Spinal cord (tissue), 10 donors: ENCODE measurements at places on chromosomes 12 and 14. TPM values are rescaled to one million over a fixed set of nuclear protein-coding genes. Genes with fewer than 3 reads are reported as not detected.

DNA sequence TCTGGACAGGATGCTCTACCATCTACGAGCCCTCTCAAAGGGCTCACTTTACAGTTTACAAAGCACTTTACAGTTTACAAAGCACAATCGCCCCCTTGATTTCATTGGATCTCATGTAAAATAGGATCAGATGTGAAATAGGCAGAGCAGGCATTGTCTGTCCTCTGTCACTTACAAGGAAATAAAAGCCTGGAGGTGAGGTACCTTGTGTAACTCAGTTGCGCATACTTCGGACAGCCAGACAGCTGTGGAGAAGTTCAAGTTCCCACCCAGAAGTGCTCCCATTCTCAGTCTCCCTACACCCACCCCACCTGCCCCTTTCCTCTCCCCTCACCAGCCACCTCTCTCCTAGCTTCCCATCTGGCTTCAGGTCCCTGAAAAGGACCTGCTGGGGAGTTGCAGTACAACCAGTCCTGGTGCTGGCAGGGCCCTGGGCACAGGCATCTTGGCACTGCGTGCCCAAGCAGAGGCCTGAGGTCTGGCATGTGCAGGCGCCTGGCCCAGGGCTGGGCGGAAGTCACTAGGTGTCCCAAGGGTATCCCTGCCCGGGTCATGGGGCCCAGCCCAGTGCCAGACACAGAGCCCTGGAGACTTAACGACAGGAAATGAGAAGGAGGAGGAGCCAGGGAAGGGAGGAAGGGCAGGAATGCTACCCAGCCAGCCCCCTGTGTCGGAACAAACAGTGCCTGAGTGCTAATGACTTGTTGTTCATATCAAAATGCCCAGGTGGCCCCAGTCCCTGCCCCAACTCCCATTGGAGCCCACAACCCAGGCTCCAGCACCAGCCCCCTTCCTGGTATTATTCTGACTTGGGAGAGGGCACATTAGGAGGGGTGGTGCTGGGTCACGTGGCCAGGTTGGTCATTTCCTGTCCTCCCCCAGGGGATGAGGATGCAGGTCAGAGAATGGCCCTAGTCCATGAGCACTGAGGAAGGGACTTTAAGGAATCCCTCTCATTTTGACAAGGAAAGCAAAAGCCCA is 5.4 kb downstream of the RAPGEF3 start:
- no peaks in the 10 kb centered on the region for H3K27me3 ChIP-seq
- no peak overlapping the region for H3K4me3 ChIP-seq
- H3K4me1 ChIP-seq = peaks cover 32% of the 10 kb centered on the region
- no peak overlapping the region for H3K27ac ChIP-seq
- DNase-seq = no peak

- H3K27ac ChIP-seq = peak overlapping the region; percentile 64
- H3K4me3 ChIP-seq = no peak overlapping the region
- no peaks in the 10 kb centered on the region for H3K27me3 ChIP-seq
- peaks cover 12% of the 10 kb centered on the region for H3K4me1 ChIP-seq
These were observed 16.4 kb upstream of the CELA1 start for GRCh38 chr12:51362747-51363342.

- H3K27me3 ChIP-seq = no peaks in the 10 kb centered on the region
These were observed 13.1 kb downstream of the KRT5 start for GRCh38 chr12:52506858-52507715.

GRCh38 chr12:82527165-82527780 is 159.4 kb upstream of the TMTC2 start:
- no peaks in the 10 kb centered on the region for H3K27me3 ChIP-seq
- H3K27ac ChIP-seq = no peak overlapping the region

- no peaks in the 10 kb centered on the region for H3K36me3 ChIP-seq
- no peak for DNase-seq
- no peaks in the 10 kb centered on the region for H3K27me3 ChIP-seq
- H3K27ac ChIP-seq = no peak overlapping the region
- no peaks in the 10 kb centered on the region for H3K4me1 ChIP-seq
These were observed 166.5 kb upstream of the RASSF8 start for GRCh38 chr12:25792031-25792430.

- no peak overlapping the region for H3K27ac ChIP-seq
- no peaks in the 10 kb centered on the region for H3K36me3 ChIP-seq
- no peak overlapping the region for H3K4me3 ChIP-seq
- H3K27me3 ChIP-seq = no peaks in the 10 kb centered on the region
These were observed 194.0 kb upstream of the SLC16A7 start for GRCh38 chr12:59401862-59402261.

DNA sequence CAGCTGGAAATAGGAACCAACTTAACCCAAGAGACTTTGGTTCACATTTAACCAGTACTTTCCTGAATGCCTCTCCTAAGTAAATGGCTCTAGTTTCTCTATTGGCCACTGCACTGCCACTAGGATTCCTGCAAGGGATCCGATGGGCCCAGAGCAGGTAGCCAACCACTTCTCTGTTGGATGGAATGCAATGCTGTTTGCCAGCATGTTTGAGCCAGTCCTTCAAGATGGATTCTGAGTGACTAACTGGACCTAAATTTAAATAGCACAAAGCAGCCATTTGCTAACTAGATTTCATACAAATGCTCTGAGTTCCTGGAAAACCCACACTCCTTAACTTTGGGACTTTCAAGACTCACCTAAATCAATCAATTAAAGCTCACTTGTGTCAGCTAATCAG is 9.5 kb upstream of the CLEC2D start:
- H3K4me3 ChIP-seq = no peak overlapping the region
- H3K27ac ChIP-seq = no peak overlapping the region
- DNase-seq = no peak
- no peaks in the 10 kb centered on the region for H3K4me1 ChIP-seq
- no peaks in the 10 kb centered on the region for H3K27me3 ChIP-seq

- no peak for DNase-seq
- H3K4me3 ChIP-seq = no peak overlapping the region
- H3K27ac ChIP-seq = no peak overlapping the region
- peaks cover 26% of the 10 kb centered on the region for H3K36me3 ChIP-seq
- H3K27me3 ChIP-seq = no peaks in the 10 kb centered on the region
- no peaks in the 10 kb centered on the region for H3K4me1 ChIP-seq
These were observed 3.1 kb downstream of the DYNLL1 start for GRCh38 chr12:120498870-120499515.

- no peak for DNase-seq
- no peaks in the 10 kb centered on the region for H3K36me3 ChIP-seq
- no peaks in the 10 kb centered on the region for H3K27me3 ChIP-seq
- no peak overlapping the region for H3K27ac ChIP-seq
- peaks cover 2% of the 10 kb centered on the region for H3K4me1 ChIP-seq
These were observed 9.2 kb upstream of the CLMN start for GRCh38 chr14:95328729-95329503.

DNA sequence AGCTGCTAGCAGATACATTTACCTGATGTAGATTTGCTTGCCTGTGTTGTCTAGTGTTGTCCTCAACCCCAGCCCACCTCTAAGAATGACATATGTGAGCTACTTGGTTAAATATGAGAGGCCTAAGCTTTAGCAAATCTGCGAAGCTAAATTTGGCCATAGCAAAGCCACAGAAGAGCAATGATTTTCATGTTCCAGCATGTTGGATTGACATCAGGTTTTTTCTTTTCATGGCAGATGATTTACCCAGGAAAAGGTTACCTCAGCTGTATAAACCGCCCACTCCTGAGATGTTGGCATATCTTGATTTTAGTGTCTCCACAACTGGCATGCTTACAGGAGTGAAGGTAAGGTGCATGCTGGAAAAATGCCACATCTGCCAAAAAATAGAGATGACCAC is 36.4 kb upstream of the ATF1 start:
- no peak for DNase-seq
- no peaks in the 10 kb centered on the region for H3K27me3 ChIP-seq
- H3K4me1 ChIP-seq = no peaks in the 10 kb centered on the region
- H3K4me3 ChIP-seq = no peak overlapping the region
- H3K27ac ChIP-seq = no peak overlapping the region
- H3K36me3 ChIP-seq = peaks cover 54% of the 10 kb centered on the region

DNA sequence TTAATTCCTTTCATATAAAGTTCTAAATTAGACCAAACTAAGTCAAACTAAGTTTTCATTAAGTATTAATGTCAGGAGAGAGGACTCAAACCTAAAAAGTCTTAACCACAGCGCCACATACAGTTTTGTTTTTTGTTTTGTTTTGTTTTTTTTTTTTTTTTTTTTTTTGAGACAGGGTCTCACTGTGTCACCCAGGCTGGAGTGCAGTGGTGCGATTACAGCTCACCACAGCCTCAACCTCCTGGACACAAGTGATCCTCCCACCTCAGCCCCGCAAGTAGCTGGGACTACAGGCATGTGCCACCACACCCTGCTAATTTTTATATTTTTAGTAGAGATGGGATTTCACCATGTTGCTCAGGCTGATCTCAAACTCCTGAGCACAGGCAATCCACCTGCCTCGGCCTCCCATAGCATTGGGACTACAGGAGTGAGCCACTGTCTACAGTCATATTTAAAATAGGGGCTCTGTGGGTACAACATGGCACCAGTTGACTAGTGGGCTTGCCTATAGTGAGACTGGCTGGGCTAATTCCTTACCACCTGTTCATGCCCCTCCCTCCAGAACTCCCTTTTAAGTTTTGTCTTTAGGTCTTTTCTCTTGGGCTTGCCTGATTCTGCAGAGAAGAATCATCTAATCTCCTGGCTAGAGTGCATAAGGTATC is 110.2 kb downstream of the PPP2R5E start:
- no peaks in the 10 kb centered on the region for H3K36me3 ChIP-seq
- H3K4me3 ChIP-seq = no peak overlapping the region
- H3K27ac ChIP-seq = no peak overlapping the region
- H3K27me3 ChIP-seq = no peaks in the 10 kb centered on the region
- DNase-seq = no peak
- H3K4me1 ChIP-seq = peaks cover 6% of the 10 kb centered on the region

GRCh38 chr14:50272498-50272897 is 39.5 kb downstream of the L2HGDH start:
- no peaks in the 10 kb centered on the region for H3K27me3 ChIP-seq
- H3K4me3 ChIP-seq = no peak overlapping the region
- no peaks in the 10 kb centered on the region for H3K4me1 ChIP-seq
- DNase-seq = no peak
- H3K36me3 ChIP-seq = no peaks in the 10 kb centered on the region
- H3K27ac ChIP-seq = no peak overlapping the region

- no peak for DNase-seq
- H3K27ac ChIP-seq = no peak overlapping the region
- H3K4me1 ChIP-seq = peaks cover 18% of the 10 kb centered on the region
These were observed 98.1 kb downstream of the NCOR2 start for GRCh38 chr12:124469193-124469888.

DNA sequence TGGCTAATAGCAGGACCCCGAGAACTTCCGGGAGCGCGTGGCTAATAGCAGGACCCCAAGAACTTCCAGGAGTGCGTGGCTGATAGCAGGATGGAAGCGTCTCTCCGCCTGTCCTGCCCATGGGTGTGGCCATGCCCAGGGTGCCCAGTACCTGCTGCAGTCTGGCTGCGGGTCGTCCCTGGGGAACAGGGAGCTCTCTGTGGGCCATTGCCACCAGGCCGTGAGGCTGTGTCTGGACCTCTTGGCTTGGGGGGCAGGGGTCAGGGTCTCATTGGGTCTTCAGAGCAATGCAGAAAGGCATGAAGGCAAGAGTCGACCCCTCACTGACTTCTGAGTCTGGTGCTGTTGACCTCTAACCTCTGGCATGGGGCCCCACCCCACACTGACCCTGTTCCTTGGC is 35.4 kb downstream of the PACS2 start:
- H3K4me3 ChIP-seq = no peak overlapping the region
- peaks cover 73% of the 10 kb centered on the region for H3K36me3 ChIP-seq
- H3K4me1 ChIP-seq = peaks cover 6% of the 10 kb centered on the region

- H3K4me1 ChIP-seq = no peaks in the 10 kb centered on the region
- no peak overlapping the region for H3K27ac ChIP-seq
- H3K27me3 ChIP-seq = no peaks in the 10 kb centered on the region
- no peak overlapping the region for H3K4me3 ChIP-seq
These were observed 63.1 kb upstream of the SOX5 start for GRCh38 chr12:24012528-24012927.

DNA sequence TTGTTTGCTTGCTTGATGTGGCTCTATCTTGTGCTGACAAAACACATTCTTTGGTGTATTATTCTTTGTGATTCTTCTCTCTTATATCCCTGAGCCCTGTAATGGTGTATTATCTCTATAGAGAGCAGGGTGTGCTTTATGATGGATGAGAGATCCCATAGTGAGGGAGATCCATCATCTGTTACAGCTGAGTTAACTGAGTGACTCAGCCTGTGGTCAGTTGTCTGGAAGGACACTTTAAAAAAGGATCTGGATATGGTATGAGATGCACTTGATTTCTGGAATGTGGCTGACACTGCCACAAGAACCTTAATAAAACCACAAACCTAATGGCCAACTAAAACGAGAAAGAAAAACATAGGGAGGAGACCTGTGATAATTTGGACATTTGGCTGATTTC is 461.4 kb upstream of the SYT1 start:
- no peaks in the 10 kb centered on the region for H3K36me3 ChIP-seq
- no peak overlapping the region for H3K27ac ChIP-seq
- H3K27me3 ChIP-seq = no peaks in the 10 kb centered on the region
- no peaks in the 10 kb centered on the region for H3K4me1 ChIP-seq

- H3K27me3 ChIP-seq = no peaks in the 10 kb centered on the region
- no peaks in the 10 kb centered on the region for H3K4me1 ChIP-seq
- DNase-seq = no peak
These were observed 32.7 kb upstream of the NAP1L1 start for GRCh38 chr12:76117067-76117691.

DNA sequence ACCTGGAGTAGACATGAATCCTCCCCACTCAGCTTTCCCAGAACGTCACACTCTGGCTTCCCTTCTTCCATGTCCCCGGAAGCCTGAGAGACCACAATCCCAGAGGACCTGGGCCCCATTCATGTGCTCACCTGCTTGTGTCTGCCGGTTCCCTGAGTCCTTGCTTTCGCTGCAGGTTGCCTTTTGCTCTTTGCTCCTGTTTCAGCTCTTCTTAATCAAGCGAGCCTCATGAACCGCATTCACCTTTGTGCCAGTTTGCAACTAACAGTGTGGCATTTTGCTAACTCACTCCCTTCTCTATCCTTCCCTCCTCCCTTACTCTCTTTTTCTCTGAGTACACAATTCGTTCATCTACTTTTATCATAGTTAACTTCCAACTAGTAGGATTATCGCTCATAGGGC is 23.1 kb downstream of the ENTPD5 start:
- H3K4me3 ChIP-seq = no peak overlapping the region
- H3K27me3 ChIP-seq = no peaks in the 10 kb centered on the region
- peaks cover 2% of the 10 kb centered on the region for H3K36me3 ChIP-seq
- DNase-seq = no peak

Gene CCDC38
- polyA plus RNA-seq = 0.75 TPM

Gene OSBPL8
- polyA plus RNA-seq = 34.1 TPM

Gene AICDA
- polyA plus RNA-seq = 0.23 TPM

Gene NPFF
- 5.9 TPM for polyA plus RNA-seq

Gene CLEC1A
- polyA plus RNA-seq = 2.5 TPM

Gene FAM222A
- 25.0 TPM for polyA plus RNA-seq

Gene ZDHHC22
- polyA plus RNA-seq = 47.3 TPM

Gene IFNG-AS1
- 0.18 TPM for polyA plus RNA-seq

Gene KRT8
- polyA plus RNA-seq = 10.1 TPM

Gene WNT1
- 2.9 TPM for polyA plus RNA-seq

Gene SOX5
- 35.8 TPM for polyA plus RNA-seq
